ACHN (cell line): ENCODE measurements at places on chromosomes 16 and 17.

- no peak for DNase-seq
Observed at GRCh38 chr17:56751145-56751738, 82.5 kb downstream of the C17orf67 start.

GRCh38 chr17:27247071-27247957 is 46.6 kb upstream of the WSB1 start:
- no peak for DNase-seq

DNA sequence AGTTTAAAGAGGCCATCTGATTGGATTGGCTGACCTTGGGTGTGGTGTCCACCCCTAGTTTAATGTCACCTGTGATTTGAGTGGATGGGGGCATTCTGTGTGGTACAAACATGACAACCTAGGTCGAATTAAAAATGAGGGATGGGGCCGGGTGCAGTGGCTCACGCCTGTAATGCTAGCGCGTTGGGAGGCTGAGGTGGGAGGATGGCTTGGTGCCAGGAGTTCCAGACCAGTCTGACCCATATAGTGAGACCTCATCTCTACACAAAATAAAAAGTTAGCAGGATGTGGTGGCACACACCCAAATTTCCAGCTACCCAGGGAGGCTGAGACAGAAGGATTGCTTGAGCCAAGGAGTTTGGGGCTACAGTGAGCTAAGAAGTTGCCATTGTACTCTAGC is 14.4 kb downstream of the CNTROB start:
- DNase-seq = no peak

- DNase-seq = no peak
Observed at GRCh38 chr17:77708936-77709335, 249.6 kb upstream of the TNRC6C start.

GRCh38 chr16:27202923-27203506 is 311 bp upstream of the KDM8 start:
- peak; percentile 91 for DNase-seq

DNA sequence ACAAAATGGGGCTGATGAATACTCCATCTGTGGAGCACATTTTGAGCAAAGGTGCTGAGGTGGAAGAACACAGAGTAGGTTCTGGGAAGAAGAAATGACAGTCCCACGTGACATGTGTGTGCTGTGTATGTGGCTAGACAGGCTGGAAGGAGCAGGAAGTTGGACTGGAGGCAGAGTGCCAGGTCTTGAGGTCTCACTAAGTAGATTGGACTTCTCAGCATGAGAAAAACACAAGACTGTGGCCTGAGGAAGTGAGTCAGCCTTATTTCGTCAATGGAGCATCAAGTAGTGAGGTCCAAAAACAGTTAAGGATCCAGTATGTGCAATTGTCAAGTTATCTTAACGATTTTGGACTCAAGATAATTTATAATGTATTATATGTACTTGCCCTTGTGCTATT is 736.5 kb downstream of the KCNJ2 start:
- DNase-seq = peak; percentile 40

DNA sequence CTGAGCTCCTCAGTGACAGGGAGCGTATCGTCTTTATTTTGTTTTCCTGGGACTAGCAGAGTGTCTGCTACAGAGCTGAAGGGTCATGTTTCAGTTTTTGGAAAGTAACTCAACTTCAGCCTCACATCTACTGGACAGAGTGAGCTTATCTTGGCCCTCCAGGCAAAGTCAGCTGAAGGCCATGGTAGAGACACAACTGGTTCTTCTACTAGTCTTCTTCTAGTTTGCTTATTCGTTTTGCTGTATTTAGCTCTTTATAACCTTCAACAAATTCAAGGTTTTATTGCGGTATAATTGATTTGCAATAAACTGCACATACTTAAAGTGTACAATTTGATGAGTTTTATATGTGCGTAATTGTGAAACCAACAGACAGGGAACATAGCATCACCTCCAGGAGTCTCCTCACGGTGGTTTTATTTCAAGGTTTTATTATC is 6.1 kb upstream of the PRKCA start:
- DNase-seq = no peak

DNA sequence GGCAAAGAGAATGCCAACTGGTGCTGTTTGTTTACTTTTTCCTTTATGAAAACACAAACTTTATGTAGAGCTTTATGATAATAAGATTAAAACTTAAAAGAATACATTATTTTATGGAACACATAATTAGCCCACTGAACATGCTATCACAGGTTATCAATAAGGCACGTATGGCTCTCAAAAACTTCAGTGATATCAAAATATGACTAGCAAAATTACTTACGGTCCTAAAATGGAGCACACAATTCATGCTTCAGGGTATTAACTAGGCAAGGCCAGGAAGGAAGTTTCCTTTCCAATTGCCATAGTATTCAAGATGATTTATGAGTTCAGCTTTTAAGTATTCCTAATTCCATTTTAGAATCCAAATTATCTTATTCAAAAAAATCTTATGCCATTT is 3.6 kb downstream of the RNF43 start:
- no peak for DNase-seq

DNA sequence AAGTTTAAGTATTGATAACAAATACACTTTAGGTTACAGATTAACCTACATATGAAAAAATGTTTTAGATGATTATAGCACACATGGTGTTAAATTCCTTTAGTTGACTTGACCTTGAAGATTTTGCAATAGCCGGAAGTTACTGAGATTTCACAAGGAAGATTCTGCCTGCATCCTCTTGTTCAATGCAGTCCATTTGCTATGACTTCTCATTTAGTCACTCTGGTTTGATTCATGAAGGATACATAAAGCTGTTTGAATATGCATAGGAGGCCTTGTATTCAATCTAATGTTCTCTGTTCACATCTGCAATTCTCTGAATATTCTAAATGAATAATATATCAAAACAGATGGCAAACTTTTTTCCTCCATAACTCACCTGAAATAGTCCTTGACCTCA is 870.2 kb upstream of the GOT2 start:
- DNase-seq = no peak

DNA sequence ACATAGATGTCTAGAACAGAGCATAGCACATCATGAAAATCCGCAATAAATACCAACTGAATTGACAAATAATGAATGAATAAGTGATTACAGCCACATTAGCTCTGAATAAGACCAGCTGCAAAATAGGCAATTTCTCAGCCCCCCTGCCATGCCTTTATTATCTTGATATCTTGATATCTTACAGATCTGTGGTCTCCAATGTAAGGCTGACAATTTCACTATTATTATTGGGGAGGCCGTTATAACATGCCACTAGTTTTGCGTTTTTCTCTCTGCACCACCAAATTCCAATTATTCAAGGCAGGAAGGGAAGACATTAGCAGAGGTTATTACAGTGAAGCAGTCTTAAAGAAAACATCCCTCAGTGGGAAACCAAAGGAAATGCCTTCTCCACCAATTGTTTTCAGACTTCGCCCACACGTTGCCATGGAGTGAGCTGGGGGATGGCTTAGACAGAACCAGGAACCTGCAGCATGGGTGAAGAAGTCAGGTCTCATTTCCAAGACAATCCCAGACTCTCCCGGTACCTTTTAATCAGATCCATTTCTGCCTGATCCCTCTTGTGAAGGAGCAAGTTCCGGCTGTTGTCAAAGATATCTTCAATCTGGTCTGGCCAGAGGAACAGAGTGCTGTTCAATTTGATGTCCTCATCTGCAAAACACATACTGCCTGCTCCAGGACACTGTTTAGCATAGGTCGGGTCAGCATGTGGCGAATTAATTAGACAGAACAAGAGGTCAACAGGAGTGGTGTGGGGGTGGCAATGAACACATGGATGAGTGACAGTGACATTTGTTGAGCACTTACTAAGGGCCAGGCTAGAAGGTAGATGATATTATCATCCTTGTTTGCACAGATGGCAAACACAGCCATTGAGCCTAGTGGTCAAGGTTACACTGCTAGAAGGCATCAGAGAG is 46.4 kb downstream of the DNAH3 start:
- DNase-seq = no peak

- DNase-seq = no peak
Observed at GRCh38 chr17:78291944-78292910, 60.8 kb downstream of the TMEM235 start.

DNA sequence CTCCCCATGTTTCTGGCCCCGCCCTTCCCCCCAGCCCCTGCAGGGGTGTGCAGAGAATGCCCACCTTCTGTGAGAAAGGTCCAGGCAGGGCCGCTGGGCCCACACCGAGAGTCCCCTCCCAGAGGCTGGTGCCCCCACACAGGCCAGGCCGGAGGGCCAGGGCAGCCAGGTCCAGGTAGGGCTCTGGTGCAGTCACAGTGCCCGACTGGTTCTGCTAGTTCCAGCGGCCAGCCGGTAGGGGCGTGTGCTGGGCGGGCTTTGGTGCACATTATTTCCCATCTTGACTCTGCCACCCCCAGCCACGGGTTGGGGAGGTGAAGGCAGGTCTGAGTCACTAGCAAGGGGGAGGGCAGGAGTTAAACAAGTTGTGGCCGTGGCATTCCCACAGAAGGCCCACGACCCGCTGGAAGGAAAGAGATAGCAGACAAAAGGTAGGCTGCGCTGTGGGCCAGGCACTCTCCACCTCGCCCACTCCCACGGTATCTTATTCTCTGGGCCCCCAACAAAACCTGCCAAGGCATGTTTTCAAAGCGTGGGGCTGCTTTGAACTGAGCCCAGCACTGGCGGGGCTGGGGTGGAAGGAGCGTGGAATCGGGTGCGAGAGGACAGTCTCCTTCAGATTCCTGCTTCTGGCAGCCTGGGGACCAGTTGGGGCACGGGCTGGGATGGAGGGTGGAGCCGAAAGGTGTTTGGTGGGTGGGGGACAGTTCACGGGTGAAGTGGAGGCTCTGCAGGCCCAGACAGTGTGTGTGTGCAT is 1.9 kb downstream of the EPN3 start:
- peak; percentile 74 for DNase-seq

DNA sequence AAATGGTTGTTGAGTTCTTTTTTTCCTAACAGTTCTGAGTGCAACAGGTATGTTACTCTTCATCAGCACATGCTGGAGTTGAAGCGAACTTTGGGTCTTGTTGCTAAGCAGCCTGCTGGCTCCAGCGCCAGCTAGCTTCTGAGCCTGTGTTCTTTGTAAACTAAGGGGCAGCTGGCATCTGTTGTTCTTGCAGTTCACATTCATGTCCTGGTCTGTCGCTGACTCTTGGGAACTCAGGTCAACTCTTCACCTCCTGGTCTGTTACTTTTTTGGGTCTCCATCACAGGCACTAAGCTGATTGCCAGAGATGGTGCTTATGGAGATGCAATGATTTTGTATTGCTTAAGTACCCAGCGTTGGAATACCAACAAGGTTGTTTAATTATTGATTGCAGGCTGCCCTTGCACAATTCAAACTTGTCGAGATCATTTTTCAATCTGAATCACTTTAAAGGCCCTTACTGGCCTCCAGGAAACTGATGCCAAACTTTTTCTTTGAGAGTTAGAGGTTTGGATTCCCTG is 40.9 kb downstream of the USP10 start:
- no peak for DNase-seq

GRCh38 chr16:27273330-27273669 is 4.7 kb upstream of the NSMCE1 start:
- DNase-seq = no peak

GRCh38 chr17:40453881-40454612 is 10.8 kb downstream of the IGFBP4 start:
- no peak for DNase-seq

DNA sequence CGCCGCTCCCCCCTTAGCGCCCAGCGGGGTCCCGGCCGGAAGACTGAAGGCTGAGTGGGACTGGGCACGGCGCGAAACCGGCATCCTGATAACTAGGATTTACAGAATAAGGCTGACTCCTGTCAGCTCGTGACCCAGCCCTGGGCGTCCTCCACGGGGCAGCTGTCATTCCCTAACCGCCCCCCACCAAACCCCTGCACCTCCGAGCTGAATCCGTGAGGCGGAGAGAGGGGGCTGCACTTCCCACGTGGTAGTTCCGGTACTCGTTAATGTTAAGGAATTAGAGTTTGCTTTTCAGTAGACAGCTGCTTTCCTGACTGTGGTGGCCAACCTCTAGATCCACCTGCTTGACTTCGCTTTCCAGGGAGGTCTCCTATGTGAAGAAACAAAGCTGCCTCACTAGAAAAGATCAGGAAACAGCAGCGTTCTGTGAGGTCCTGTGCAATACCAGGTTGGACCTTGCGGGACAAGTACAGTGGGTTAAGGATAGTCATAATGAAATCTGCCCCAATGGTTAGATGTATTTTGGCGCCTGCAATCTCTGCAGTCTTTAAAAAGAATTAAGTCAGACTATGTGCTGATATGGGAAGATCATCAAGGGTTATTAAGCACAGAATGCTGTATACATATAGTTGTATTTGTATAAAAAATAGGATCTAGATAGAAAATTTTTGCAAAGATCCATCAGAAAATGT is 1.1 kb upstream of the WBP2 start:
- peak; percentile 50 for DNase-seq

DNA sequence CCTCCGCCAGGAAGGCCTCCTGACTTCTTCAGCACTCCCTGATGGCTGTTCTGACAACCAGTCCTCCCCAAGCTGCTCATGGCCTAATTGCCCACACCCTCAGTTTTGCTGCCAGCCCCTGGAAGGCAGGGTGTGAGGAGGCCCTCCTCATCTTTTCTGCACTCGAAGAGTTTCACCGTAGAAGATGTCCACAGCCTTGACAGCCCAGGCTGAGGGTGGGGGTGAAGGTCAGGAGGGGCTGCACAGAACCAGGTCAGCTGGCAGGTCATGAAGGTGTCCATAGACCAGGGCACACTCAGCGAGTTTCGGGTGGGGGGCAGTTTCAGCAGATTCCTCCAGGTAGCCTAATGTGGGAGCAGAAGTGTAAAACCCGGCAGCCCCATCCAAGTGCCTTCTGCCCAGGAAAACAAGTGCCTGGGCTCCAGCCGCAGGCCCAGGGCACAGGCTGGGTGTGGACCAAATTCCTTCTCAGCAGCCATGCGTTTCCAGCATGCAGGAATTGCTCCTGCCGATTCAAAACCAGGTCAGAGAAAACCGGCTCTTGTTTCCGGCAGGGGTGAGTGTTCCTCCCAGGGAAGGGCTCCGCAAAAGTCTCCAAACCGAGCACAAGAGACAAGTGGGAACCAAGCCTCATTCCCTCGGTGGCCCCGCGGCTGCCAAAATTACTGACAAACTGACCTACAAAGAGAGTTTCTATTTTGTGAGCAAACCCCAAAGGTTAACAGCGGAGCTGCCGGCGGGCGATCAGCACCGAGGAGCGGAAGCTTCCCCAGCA is 228.8 kb downstream of the C16orf78 start:
- DNase-seq = peak; percentile 28

DNA sequence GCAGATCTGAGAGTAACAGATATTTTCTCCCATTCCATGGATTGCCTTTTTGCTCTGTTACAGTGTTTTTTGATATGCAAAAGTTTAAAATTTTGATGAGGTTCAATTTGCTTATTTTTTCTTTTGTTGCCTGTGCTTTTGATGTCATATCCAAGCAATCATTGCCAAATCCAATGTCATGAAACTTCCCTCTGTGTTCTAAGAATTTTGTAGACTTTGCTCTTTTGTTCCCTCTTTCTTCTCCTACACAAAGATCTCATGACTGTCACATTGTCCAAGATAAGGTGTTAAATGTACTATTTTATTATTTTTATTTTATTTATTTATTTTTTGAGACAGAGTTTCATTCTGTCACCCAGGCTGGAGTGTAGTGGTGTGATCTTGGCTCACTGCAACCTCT is 18.9 kb upstream of the KCNH6 start:
- DNase-seq = no peak
